ENCODE measurements at places on chromosomes 5 and 9. TPM values are rescaled to one million over a fixed set of nuclear protein-coding genes. Genes with fewer than 3 reads are reported as not detected.
A peak's percentile ranks its signal among the peaks of the same experiment; 100 is the strongest.

- no peaks in the 10 kb centered on the region for H3K36me3 ChIP-seq
- H3K27ac ChIP-seq: no peak overlapping the region
- peaks cover 14% of the 10 kb centered on the region for H3K4me1 ChIP-seq
- no peak for DNase-seq
- no peak overlapping the region for H3K4me3 ChIP-seq
- no peaks in the 10 kb centered on the region for H3K27me3 ChIP-seq
Measured at GRCh38 chr5:80240368-80240986, 15.4 kb downstream of the SERINC5 start.

Gene C5
- total RNA-seq: 12.2 TPM

- H3K36me3 ChIP-seq: no peaks in the 10 kb centered on the region
- H3K27ac ChIP-seq: no peak overlapping the region
- DNase-seq: no peak
- H3K4me1 ChIP-seq: no peaks in the 10 kb centered on the region
Measured at GRCh38 chr5:590346-590745, 21.8 kb upstream of the CEP72 start.

Gene CARD6
- total RNA-seq: 13.5 TPM

DNA sequence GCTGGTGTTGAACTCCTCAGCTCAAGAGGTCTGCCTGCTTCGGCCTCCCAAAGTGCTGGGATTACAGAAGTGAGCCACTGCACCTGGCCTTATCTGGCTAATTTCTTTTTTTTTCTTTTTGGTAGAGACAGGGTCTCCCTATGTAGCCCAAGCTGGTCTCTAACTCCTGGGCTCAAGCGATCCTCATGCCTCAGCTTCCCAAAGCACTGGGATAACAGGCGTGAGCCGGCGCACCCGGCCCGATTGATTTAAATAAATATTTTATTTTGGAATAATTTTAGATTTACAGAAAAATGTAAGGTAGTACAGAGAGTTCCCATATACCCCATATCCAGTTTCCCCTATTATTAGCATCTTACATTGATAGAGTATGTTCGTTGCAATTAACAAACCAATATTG is 155.0 kb upstream of the MVB12B start:
- H3K4me1 ChIP-seq: no peaks in the 10 kb centered on the region
- no peak overlapping the region for H3K27ac ChIP-seq
- H3K27me3 ChIP-seq: no peaks in the 10 kb centered on the region
- no peak overlapping the region for H3K4me3 ChIP-seq
- H3K36me3 ChIP-seq: no peaks in the 10 kb centered on the region

- H3K36me3 ChIP-seq: no peaks in the 10 kb centered on the region
- no peaks in the 10 kb centered on the region for H3K27me3 ChIP-seq
- no peak for DNase-seq
Measured at GRCh38 chr5:58327289-58327688, 132.6 kb downstream of the PLK2 start.

- H3K4me1 ChIP-seq: no peaks in the 10 kb centered on the region
- H3K36me3 ChIP-seq: no peaks in the 10 kb centered on the region
- H3K27ac ChIP-seq: no peak overlapping the region
- H3K27me3 ChIP-seq: no peaks in the 10 kb centered on the region
- DNase-seq: no peak
- H3K4me3 ChIP-seq: no peak overlapping the region
Measured at GRCh38 chr9:31336841-31337240, 1047.6 kb upstream of the ACO1 start.

DNA sequence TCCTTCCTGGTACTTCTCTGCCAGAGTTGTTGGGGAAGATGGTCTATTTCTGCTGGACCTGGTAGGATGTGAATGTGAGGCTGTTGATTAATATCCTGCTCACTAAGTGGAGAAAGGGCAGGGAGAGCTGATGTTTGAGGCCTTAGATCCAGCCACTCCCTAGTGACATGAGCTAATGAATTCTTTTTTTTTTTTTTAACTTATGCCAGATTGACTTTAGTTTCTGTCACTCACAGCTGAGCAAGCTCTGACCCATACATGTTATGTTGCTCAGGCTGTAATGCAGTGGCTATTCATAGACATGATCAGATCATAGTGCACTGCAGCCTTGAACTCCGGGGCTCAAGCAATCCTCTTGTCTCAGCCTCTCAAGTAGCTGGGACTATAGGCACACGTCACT is 75.1 kb upstream of the SPRY4 start:
- H3K27ac ChIP-seq: no peak overlapping the region
- no peak overlapping the region for H3K4me3 ChIP-seq
- no peaks in the 10 kb centered on the region for H3K27me3 ChIP-seq
- H3K4me1 ChIP-seq: peaks cover 4% of the 10 kb centered on the region

Gene LHX3
- total RNA-seq: not detected

Gene GZMA
- total RNA-seq: 1.1 TPM

Gene SLC36A2
- not detected for total RNA-seq

DNA sequence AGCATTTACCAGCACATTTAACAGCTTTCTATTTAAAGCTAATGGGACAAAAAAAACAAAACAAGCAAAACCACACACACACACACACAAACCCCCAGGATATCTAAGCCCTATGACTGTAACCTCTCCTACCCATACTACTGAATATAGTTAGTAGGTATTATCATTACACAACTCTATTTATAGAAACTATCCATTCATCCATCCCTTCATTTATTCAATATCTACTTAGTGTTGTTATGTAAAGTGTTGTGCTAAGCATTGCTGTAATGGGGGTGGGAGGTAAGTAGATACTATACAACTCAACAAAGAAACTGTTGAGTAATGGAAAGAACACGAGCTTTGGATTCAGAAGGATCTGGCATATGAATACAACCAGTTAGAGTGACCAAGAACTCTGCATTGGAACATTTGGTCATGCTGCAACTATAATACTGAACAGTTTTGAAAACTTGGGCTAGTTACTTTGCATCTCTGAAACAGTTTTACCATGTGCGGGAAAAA is 82.3 kb upstream of the ZNF608 start:
- no peak overlapping the region for H3K4me3 ChIP-seq
- no peak overlapping the region for H3K27ac ChIP-seq
- H3K4me1 ChIP-seq: peaks cover 13% of the 10 kb centered on the region
- H3K36me3 ChIP-seq: no peaks in the 10 kb centered on the region

GRCh38 chr5:142655339-142656267 is 30.3 kb downstream of the FGF1 start:
- H3K4me1 ChIP-seq: peaks cover 27% of the 10 kb centered on the region
- H3K27ac ChIP-seq: peak overlapping the region; percentile 48
- peak overlapping the region; percentile 32 for H3K4me3 ChIP-seq
- no peaks in the 10 kb centered on the region for H3K36me3 ChIP-seq
- DNase-seq: peak; percentile 66

Gene PPIC
- total RNA-seq: 37.6 TPM

Data from thoracic aorta (tissue), 2 donors.